ENCODE measurements at places on chromosomes 5 and 9. TPM values are rescaled to one million over a fixed set of nuclear protein-coding genes. Genes with fewer than 3 reads are reported as not detected.

Gene PCDH12
- not detected for total RNA-seq

GRCh38 chr5:41983284-41983683, 58.2 kb downstream of the FBXO4 start:
- no peaks in the 10 kb centered on the region for H3K36me3 ChIP-seq
- H3K27ac ChIP-seq: no peak overlapping the region
- H3K27me3 ChIP-seq: no peaks in the 10 kb centered on the region

DNA sequence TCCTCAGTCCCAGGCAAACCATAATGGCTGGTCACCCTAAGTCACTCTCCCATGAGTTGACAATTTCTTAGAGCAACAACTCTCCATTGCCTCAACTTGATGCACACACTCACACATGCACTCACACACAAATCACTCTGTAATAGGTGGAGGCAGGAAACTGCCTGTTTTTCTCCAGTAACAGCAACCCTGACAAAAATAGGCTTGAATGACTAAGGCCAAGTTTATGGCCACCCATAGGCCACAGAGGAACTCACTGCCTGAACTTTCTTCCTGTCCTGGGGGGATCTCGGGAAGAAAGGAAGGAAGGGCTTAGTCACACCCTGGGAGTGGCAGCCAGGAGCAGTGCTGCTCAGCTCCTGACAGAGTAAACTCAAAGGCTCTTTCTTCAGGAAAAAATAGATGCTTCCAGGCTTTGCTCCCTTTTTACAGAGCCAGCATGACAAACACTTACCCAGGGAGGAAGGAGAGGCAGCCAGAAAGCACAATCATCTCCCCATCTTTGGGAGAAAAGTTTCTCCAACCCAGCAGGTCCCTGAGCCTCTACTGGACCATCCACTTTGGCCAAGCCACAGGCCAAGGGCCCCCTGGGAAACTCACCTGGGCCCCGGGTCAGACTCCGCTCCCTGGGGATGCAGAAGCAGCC, 368 bp downstream of the SH3TC2 start:
- no peak overlapping the region for H3K4me3 ChIP-seq
- H3K27ac ChIP-seq: no peak overlapping the region
- H3K4me1 ChIP-seq: no peaks in the 10 kb centered on the region
- no peaks in the 10 kb centered on the region for H3K27me3 ChIP-seq

DNA sequence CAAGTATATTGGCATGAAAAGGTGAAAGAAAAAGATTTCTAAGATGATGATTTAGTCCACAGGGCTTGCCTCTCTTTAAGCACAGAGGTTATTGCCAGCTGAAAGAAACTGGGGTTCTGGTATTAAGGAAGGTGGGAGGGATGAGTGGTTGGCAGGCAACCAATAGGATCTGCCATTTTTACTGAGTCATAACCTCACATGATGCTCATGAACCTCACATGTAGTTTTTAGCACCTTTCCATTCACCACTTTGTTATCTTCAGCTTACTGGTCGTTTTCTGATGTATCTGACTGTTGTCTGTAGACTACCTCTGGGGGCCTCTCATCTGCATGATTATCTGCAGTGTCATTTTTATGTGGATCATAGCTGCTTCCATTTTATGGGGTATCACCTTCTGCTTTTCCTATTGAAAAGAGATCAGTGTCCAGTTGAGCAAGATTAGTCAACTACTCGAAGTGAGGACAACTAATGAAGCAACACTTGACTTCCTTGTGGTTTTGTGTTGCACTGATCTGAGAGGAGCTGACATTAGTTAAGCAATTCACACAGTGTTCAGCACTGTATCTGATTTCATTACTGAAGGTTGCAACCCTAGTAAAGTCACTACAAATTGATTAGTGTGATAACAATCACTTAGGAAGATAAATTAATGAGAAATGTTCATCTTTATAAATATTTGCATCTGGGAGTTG, 186.3 kb downstream of the SGCD start:
- no peak overlapping the region for H3K4me3 ChIP-seq
- no peaks in the 10 kb centered on the region for H3K36me3 ChIP-seq
- no peak for DNase-seq
- no peaks in the 10 kb centered on the region for H3K27me3 ChIP-seq

GRCh38 chr5:139315056-139315615, 21.6 kb downstream of the MATR3 start:
- peaks cover 48% of the 10 kb centered on the region for H3K36me3 ChIP-seq
- no peak overlapping the region for H3K27ac ChIP-seq
- peaks cover 13% of the 10 kb centered on the region for H3K4me1 ChIP-seq
- DNase-seq: no peak

- H3K36me3 ChIP-seq: no peaks in the 10 kb centered on the region
- DNase-seq: no peak
- no peaks in the 10 kb centered on the region for H3K27me3 ChIP-seq
These were observed 777.4 kb upstream of the CHD1 start for GRCh38 chr5:99706160-99706559.

Gene FBXL7
- not detected for total RNA-seq

- no peaks in the 10 kb centered on the region for H3K27me3 ChIP-seq
- H3K4me3 ChIP-seq: no peak overlapping the region
- peak overlapping the region; percentile 55 for H3K27ac ChIP-seq
- H3K36me3 ChIP-seq: no peaks in the 10 kb centered on the region
- H3K4me1 ChIP-seq: peaks cover 11% of the 10 kb centered on the region
- no peak for DNase-seq
These were observed 28.4 kb upstream of the DUSP1 start for GRCh38 chr5:172799416-172799815.

GRCh38 chr9:112815868-112816267, 65.3 kb downstream of the SNX30 start:
- no peak overlapping the region for H3K27ac ChIP-seq
- H3K4me1 ChIP-seq: no peaks in the 10 kb centered on the region
- H3K36me3 ChIP-seq: peaks cover 4% of the 10 kb centered on the region

DNA sequence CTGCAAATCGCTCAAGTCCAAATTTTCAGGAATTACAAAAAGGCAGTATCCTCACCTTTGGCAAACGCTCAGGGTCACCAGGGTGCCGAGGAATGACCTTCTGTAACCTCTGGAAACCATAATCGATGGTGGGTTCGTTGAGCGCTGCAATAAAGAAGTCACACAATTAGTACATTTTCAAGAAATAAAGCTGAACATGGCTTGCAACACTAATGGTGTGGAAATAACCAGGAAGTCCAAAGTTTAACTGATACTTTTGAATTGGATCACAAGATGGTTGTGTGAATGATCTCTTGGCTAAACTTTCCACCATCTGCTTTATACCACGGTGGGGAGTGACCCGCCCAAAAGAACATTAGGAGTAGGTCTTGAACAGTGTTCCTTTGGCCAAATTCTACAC, 368.7 kb downstream of the EBF1 start:
- H3K36me3 ChIP-seq: no peaks in the 10 kb centered on the region
- DNase-seq: no peak
- H3K4me3 ChIP-seq: no peak overlapping the region
- no peak overlapping the region for H3K27ac ChIP-seq

DNA sequence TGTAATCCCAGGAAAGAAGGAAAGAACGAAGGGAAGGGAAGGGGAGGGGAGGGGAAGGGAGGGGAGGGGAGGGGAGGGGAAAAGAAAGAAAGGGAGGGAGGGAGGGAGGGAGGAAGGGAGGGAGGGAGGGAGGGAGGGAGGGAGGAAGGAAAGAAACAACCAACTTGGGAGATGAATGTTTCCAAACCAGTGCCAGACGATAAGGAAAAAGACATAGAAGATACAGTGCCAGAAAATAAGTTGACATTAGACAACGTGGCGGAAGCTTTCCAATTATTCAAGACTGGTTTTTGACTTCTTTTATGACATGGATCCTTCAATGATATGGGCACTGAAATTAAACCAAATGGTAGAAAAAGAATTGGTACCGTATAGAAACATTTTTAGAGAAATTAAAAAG, 181.2 kb upstream of the POU5F2 start:
- DNase-seq: no peak
- H3K4me1 ChIP-seq: no peaks in the 10 kb centered on the region
- no peak overlapping the region for H3K4me3 ChIP-seq
- no peaks in the 10 kb centered on the region for H3K27me3 ChIP-seq

DNA sequence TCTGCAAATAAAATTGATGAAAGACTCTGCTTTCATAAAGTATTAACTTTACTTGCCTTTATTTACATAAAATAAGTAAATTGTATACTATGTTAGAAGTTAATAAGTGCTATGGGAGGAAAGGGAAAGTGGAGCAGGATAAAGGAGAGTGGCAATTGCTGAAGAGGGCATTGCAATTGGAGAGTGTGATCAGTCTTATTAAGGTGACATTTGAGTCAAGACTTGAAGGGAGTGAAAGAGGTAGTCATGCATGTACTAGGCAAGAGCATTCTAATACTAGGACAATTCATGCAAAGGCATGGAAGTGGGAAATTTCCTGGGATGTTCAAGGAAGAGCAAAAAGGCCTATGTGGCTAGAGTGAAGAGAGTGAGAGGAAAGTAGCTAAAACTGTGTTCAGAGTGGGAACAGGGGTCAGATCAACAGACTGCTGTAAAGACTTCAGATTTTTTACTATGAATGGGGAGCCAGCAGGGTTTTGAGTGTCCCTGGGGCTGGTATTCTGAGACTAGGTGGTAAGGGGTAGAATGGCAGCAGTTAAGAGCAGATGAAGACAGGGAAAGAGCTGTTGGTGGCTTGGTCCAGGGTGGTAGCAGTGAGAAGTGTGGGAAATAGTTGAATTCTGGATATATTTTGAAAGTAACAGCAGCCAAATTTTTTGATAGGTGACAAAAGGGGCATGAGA, 182.3 kb upstream of the RIOK2 start:
- no peaks in the 10 kb centered on the region for H3K27me3 ChIP-seq
- no peak overlapping the region for H3K4me3 ChIP-seq
- no peak for DNase-seq

DNA sequence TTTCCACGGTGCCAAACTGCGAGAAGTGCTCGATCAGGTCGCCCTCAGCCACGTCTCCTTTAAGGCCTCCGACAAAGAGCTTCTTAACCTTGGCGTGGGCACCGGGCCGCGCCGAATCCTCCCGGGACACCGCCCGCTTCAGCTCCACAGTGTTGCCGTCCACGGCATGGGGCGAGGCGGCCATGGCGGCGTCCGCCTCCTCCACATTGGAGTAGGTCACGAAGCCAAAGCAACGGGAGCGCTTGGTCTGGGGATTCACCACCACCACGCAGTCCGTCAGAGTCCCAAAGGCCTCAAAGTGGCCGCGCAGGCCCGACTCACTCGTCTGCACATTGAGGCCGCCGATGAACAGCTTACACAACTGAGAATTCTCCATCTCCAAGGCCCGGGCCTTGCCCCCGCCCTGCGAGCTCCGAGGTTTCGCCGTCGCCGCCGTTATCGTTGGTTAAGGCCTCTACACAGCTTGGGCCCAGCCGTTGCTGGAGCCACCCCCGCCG, 424 bp downstream of the HNRNPA0 start:
- H3K4me3 ChIP-seq: peak overlapping the region; percentile 77
- H3K27me3 ChIP-seq: no peaks in the 10 kb centered on the region
- no peak for DNase-seq
- peak overlapping the region; percentile 99 for H3K27ac ChIP-seq
- peaks cover 14% of the 10 kb centered on the region for H3K4me1 ChIP-seq

Gene GABRP
- total RNA-seq: not detected

GRCh38 chr9:93296889-93297480, 113.0 kb downstream of the WNK2 start:
- H3K36me3 ChIP-seq: no peaks in the 10 kb centered on the region
- H3K4me1 ChIP-seq: peaks cover 3% of the 10 kb centered on the region
- no peak overlapping the region for H3K27ac ChIP-seq
- H3K4me3 ChIP-seq: no peak overlapping the region
- no peak for DNase-seq

- H3K27me3 ChIP-seq: no peaks in the 10 kb centered on the region
- no peaks in the 10 kb centered on the region for H3K4me1 ChIP-seq
- no peaks in the 10 kb centered on the region for H3K36me3 ChIP-seq
- no peak for DNase-seq
These were observed 161.6 kb downstream of the KCTD16 start for GRCh38 chr5:144332265-144332664.

Gene GABRB2
- total RNA-seq: not detected

Gene PCDHGA11
- 1.2 TPM for total RNA-seq

Gene MLANA
- total RNA-seq: not detected

DNA sequence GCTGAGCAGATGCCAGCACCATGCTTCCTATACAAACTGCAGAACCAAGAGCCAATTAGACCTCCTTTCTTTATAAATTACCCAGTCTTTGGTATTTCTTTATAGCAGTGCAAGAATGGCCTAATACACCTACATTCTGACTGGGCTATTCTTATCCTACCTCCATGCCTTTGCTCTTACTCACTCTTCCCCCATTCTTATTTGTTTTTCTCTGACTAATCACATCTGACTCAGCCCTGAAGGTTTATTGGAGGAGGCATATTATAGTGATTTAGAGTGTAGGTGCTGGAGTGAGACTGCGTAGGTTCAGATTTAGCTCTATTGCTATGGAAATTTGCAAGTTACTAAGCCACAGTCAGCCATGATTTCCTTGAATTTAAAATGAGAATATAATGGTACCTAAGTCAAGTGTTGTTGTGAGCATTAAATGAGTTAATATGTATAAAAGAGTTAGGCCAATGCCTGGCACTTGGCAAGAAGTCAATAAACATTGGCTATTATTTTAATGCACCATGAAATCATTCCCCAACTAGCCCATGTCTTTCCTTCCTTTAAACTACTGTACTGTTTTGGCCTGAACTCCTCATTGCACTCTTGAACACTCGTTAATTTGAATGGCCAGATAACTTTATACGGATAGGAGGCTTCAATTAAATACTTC, 531.2 kb upstream of the ZNF608 start:
- no peak overlapping the region for H3K4me3 ChIP-seq
- H3K27me3 ChIP-seq: no peaks in the 10 kb centered on the region
- no peak for DNase-seq
- H3K4me1 ChIP-seq: no peaks in the 10 kb centered on the region
- H3K27ac ChIP-seq: no peak overlapping the region

- no peaks in the 10 kb centered on the region for H3K36me3 ChIP-seq
- H3K4me1 ChIP-seq: no peaks in the 10 kb centered on the region
- no peak overlapping the region for H3K4me3 ChIP-seq
- peak; percentile 72 for DNase-seq
- no peaks in the 10 kb centered on the region for H3K27me3 ChIP-seq
These were observed 281.3 kb downstream of the ARRDC3 start for GRCh38 chr5:91101600-91102379.

Gene ARL10
- 0.75 TPM for total RNA-seq

DNA sequence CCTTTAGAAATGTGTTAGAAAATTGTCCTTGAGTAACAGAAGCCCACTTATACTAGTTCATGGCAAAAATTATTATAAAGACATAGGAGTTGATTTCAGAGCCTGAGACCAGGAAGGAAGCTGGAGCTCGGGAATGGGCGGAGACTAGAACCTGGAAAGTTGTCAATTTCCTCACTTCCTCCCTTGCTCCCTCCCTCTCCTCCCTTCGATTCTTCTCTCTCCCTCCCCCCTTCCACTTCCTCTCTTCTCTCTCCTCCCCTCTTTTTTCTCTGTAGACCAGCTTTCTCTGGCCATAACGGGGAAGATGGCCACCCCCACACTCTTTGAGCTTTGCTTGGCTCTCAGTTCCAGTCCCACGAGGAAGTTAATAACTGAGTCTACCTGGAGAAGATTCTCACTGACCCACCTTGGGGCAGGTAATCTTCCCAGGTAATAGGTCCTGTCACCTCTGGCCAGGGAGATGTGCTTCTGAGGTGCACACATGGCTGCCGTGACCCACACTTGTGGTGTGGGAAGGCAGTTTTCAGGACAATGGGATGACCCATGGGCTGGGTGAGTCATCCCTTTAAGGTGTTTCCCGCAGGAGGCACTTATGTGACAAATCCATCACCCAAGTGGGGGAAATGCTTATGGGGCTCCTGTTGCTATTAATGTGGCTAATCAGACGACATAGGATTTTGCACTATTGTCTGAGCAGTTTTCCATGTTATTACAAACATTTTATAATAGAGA, 78.7 kb downstream of the HSPA4 start:
- no peaks in the 10 kb centered on the region for H3K27me3 ChIP-seq
- H3K36me3 ChIP-seq: no peaks in the 10 kb centered on the region
- H3K4me3 ChIP-seq: no peak overlapping the region

GRCh38 chr9:33229359-33230114, 10.4 kb upstream of the SPINK4 start:
- peaks cover 4% of the 10 kb centered on the region for H3K4me1 ChIP-seq
- H3K27me3 ChIP-seq: no peaks in the 10 kb centered on the region
- DNase-seq: no peak
- no peak overlapping the region for H3K4me3 ChIP-seq

All from natural killer cell (primary cell).